ENCODE measurements at places on chromosomes 4 and X.
A peak's percentile ranks its signal among the peaks of the same experiment; 100 is the strongest.

DNA sequence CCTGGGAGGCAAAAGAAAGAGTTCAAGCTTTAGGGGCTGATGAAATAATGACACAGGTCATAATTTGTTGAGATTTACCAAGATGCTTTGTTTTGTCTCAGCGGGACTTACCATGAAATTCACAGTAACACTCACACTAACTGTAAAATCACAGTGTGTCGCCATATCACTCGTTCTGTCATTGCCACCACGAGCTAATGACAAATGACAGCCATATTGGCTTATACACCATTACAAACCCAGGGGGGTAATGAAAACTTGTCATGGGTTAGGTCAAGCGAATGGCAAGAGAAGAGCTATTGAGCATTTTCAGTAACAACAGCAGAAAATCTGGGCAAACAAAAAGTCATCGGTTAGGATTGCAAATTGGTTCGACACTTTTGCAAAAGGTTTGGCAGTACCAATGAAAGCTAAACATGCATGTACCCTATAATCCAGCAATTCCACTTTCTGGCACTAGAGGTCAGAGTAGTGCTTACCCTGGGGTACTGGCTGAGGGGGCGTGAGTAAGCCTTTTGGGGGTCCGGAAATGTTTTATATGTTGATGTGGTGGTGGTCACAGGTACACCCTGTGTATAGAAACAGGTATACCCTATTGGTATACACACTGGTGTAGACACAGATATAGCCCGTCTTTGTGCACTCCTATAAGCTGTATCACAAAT, 83.9 kb upstream of the RAI2 start:
- no peak for DNase-seq

DNA sequence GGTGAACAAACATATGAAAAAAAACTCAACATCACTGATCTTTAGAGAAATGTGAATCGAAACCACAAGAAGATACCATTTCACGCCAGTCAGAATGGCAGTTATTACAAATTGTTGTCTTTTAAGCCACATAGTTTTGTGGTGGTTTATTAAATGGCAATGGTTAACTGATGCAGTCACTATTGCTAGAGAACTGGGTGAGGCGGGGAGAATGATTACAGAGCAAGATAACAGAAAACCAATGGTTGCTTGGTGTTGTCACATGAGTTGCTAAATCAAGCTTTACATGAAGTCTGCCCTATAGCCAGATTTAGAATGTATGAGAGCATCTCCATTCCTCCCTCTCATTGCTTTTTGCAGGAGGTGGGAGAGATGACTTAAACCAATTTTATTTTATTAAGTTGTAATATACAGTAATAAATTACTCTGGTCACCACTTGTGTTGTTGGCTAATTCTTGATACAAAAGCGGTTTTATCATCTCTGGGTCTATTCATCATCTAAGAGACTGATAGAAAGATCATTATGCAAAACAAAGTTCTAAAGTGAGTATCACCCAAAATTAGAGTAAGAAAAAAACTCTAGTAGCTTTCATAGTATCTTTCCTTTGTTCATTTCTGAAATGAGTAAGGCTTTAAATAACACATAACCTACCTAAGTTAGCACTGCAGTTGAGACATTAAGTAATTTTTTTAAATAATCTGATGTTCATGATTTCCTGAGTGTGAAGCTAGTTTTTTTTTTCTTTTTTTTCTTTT, 859.5 kb downstream of the STIM2 start:
- no peak for DNase-seq

GRCh38 chr4:124133753-124134152, 578.8 kb downstream of the ANKRD50 start:
- no peak for DNase-seq

GRCh38 chr4:122542411-122543236, 78.2 kb downstream of the IL21 start:
- peak; percentile 40 for DNase-seq

GRCh38 chr4:6720202-6720699, 4.3 kb downstream of the BLOC1S4 start:
- peak; percentile 86 for DNase-seq

DNA sequence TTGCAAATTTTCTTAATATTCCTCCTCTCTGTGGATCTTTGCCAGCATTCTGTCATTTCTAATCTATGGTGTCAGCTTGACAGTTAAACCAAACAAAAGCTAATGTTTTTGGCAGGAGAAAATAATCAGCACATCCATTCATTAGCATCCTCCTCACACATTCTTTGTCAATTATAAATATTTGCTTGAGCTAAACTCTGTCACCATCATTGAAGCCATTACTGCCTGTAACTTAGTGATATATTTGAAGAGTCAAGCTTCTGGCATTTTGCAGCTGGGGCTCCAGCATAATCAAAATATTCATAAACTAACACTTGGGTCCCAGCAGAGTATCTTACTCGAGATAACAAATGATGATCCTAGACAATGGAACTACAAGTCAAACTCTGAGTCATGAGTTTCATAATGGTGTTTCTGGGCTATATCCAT, 126.1 kb downstream of the EIF4E start:
- DNase-seq: no peak

DNA sequence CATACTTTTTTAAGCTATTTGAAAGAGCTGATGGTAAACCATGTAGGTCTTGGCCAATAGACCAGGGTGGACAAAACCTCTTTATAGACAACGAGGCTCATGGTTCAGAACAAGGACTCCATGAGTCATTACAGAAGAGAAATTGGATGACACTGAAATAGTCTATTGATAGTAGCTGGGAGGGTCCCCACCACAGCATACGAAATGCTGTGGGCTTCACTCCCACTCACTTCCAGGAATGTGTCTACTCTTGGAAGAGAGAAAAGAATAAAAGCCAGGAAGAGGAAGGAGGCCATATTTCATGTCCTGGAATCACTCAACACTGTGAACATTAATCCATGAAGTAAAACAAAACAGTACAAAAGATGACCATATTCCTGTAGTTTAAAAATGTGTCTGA, 82.3 kb upstream of the MXRA5 start:
- DNase-seq: no peak

DNA sequence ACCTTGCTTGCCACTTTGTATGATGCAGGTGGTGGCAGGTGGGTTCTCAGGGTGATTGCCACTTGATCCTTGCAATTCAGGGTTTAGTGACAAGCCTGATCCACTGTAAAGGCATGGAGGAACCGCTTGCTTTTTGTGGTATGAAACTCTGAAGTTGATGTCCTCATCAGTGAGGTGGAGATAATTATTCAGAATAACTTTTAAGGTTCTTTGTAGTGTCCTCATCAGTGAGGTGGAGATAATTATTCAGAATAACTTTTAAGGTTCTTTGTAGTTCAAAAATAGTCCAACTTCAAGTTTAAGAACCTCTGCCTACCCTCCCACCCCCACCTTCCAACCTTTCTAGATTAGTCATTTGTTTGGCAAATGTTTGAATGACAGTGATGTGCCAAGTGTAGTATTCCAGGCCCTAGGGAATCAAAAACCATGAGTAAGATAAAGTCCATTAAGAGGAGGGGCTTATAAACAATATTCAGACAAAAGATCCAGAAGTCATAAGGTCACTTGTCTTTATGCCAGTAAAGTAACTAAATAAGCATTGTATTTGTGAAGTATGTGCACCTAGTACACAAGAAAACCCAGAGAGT, 51.2 kb downstream of the DCUN1D4 start:
- peak; percentile 70 for DNase-seq

- DNase-seq: no peak
These were observed 80.4 kb downstream of the CT47B1 start for GRCh38 chrX:120795301-120795700.

- peak; percentile 65 for DNase-seq
These were observed 2.2 kb downstream of the PLXNB3 start for GRCh38 chrX:153766098-153766817.

DNA sequence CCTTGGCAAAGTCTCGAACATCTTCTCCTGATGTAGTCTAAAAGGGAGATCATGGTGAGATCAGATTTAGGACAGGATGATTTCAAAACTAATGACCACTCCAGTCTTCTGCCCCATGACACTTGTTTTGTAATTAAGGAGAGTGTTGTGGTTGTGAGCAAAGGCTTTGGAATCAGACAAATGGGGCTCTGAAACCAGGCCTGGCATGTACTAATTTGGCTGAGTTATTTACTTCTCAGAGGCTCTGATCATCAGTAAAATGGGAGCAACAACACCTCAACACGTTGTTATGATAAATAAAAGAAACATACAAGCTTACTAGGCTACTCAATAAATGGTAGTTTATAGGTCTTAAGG, 106.9 kb upstream of the FTHL17 start:
- DNase-seq: no peak

GRCh38 chr4:1300466-1301455, 11.1 kb downstream of the MAEA start:
- DNase-seq: no peak

GRCh38 chr4:81807386-81807785, 335.7 kb upstream of the RASGEF1B start:
- no peak for DNase-seq

- DNase-seq: no peak
These were observed 383.3 kb upstream of the ZFP42 start for GRCh38 chr4:187612301-187612700.

DNA sequence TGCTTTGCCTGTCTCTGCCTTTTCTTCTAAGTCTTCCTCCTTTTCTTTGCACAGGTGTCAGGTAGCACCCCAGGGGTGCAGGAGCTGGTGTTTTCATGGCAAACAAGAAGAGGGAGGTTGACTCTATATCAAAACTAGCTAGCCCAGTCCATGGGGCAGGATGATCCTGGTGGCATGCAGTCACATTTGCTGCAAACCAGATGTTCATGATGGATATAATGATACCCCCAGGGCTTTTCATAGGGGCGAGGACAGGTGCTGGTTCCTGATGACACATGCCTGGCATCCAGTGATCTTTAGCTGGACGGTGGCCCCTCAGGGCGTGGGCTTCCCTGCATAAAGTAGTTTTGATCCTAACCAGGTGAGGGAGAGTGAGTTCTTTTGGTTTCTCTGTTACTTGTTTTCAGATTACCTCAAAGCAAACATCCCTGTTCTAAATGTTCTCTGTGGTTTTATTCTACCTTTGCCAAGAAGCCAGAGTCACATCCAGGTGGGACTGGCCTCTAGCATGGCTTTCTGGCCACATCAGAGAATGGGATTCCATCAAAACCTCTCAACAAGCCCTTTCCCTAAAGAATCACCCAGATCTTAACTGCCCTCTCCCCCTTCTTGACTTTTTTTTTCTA, 11.2 kb upstream of the UBA6 start:
- DNase-seq: no peak

DNA sequence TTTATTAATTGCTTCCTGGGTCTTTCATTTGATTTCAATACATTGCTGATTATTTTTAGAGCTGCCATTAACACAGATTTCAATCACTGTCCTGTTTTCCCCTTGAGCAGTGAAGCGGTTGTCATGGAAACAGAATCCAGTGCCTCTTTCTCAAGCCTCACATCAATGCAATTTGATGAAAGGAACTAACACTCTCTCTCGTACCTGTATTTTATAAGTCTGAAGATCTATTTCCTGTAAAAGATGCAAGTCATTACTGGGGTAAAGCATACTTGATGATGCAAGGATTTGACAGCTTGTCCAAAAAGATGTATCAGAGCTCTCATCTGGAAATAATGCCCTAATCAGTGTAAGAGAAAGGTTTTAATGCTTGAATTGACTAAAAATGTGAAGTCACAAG, 17.9 kb upstream of the GASK1B start:
- no peak for DNase-seq

- no peak for DNase-seq
These were observed 7.0 kb upstream of the STPG2 start for GRCh38 chr4:98150092-98150761.

GRCh38 chr4:1151541-1151940, 20.8 kb downstream of the SPON2 start:
- no peak for DNase-seq

DNA sequence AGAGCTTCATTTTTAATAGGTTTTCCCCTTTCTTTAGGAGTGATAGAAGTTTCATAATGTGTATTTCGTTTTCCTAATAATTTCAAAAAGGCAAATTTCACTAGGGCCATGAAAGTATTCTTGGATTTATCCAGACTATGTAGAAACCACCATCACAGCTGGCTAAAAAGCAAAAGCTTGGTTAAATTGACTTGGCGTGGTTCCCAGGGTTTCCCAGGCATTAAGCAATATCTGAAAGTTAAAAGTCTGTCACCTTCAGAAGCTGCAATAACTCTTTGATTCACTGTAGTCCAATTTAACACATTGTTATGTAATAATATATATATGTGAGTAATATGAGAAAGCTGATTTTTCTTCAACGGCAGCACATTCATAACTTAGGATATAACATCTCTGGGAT, 38.3 kb downstream of the NDNF start:
- DNase-seq: no peak

DNA sequence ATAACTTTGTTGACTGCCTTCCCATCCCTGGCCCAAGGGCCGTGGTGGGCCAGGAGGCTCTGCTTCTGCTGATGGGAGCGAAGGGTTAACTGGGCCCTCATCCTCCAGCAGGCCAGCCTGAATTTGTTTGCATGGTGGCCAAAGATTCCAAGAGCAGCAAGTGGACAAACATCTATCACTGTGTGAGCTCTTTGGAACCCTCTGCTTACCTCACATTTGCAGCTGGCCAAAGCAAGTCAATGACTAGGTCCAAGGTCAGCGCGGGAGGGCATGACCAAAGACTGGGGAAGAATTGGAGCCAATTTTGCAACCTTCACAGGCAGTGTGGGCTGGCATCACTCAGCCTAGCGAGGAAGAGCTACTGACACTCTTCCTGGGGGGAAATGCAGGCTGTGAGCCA, 67.8 kb upstream of the ATP6AP2 start:
- DNase-seq: no peak

DNA sequence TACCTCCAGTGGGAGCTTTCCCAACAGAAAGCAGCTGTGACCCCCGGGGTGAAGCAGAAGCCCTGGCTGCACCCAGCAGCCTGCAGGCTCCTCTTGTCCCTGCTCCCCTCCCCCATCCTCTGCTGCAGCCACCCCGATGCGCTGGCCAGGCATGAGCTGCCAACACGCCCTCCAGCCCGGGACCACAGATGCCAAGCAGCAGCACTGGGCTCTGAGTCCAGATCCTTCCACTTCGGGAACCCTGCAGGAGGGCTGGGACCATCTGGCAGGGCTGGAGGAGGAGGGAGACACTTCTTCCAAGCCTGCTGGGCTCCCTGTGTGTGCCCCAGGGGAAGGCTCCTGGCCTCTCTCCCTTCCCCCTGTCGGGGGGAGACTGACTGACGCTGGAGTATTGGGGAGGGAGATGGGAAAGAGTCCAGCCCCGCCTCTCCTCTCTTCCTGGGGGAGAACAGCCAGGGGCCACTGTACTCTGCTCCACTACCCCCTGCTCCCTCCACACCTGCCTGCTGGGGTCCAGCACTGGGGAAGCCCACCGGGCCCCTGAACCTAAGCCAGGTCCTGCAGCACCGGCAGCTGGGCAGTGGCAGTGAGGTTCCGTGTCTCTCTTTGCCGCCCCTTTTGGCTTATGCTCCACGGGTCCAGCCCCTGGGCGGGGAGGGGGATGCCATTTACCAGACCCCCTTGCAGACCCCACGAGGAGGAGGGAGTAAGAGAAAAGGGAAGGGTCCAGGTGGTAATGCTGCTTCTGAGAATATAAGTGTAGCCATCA, 55.7 kb downstream of the PPP2R2C start:
- DNase-seq: no peak

- no peak for DNase-seq
These were observed 11.0 kb upstream of the MAP7D3 start for GRCh38 chrX:136262243-136262642.

All from COLO829 (cell line).